ENCODE measurements at places on chromosomes 3 and 15.

- peak; percentile 40 for DNase-seq
These were observed 47.6 kb downstream of the TXNRD3 start for GRCh38 chr3:126607214-126607908.

- DNase-seq: no peak
These were observed 356.4 kb downstream of the MFSD1 start for GRCh38 chr3:159158213-159158612.

DNA sequence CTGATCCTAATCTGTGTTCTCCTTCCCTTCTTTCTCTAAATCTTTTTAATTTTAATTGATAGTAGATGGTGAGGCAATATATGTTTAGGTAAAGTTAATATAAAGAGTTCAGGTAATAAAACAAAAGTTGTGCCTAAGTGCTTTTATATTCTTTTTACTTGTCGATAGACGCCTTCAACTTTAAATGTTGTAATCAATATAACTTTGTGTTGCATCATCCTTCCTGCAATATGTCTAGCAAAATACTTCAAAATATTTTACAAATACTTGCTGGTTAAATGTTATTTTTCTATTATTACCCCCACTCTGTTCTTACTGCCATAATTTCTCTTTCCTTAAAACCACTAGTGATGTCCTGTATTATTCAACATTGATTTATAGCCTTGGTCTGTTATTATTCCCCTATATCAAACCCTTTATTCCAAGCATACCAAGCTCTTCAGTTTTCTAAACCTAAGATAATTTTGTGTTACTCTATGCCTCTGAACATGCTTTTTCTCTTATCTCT, 92.4 kb downstream of the NAALADL2 start:
- no peak for DNase-seq

DNA sequence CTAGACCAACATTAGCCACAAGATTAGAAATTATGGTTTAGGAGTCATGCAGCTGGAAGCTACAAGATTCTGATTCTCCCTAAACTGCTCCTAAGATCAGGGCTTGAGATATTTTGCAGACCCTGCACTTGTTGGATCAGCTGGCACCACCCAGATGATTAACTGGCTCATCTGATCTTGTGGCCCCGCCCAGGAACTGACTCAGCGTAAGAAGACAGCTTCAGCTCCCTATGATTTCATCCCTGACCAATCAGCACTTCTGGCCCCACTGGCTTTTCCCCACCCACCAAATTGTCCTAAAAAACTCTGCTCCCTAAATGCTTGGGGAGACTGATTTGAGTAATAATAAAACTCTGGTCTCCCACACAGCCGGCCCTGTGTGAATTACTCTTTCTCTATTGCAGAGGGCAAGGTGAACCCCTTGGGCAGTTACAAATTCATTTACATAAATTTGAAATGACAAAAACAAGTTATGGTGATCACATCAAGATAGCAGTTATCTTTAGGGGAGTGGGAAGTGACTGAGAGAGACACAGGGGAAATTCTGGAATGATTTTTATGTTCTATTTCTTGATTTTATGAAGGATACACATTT, 76.5 kb downstream of the CD200R1L start:
- DNase-seq: no peak

- peak; percentile 65 for DNase-seq
These were observed 10.0 kb downstream of the CMTM7 start for GRCh38 chr3:32401556-32402081.

DNA sequence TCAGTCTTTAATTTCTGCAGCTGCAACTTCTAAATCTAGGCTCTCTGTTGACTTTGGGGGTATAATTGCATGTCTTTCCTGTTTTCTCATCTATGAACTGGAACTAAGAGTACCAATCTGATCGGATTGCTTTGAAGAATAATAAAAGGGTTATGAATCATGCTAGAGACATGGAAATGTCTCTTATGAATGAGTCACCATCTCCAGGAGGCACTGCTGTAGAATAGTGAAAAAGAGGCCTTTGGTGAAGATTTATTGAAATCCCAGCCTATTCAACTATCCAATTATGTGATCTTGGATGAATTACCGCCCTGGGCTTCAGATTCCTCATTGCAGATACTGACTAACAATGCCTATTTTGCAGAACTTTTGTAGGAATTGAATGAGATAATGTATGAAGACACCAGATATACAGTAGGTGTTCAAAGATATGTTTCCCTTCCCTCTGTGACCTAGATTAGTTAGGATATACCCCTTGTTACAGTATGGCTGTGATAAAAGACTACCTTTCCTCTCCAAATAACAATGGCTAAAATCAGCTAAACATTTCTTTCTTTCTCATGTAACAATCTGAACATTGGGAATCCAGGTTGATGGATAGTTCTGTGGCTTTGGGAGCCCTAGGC, 11.5 kb upstream of the CMTM8 start:
- DNase-seq: no peak

DNA sequence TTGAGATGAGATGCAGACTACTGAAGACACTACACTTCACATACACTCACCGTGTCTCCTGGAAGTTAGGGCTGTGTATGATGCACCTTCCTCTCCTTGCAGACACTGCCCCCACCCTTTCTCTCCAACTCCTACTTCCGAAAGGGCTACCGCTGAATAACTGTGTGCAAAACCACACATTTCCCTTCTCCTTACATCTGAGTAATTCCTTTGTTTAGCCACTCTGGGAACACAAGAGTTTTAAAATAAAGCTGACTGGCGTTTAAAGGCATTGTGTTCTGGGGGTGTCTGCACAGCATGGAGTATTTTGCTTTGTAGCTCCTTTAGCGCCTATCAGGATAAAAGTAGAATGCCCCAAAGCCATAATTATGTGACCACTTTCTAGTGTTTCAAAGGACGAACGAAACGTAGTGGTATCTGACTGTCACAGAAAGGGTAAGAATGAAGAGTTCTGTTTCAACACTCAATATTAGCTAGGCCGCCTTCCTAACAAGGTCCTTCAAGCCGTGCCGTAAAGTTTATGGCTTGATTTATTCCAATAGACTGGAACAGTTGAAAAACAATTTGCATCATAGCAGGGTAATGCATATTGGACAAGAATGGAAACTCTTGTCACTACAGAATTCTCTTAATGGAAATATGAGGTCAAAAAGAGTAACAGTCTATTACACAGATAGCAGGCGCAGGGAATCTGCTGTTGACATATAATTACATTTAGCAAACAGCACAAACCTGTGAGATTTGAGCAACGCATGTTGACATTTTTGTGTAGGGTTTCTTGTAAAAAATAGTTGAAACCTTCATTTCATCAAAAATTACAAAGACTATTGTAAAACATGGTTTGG, 619.9 kb downstream of the FOXP1 start:
- DNase-seq: no peak

- no peak for DNase-seq
These were observed 148.8 kb upstream of the TRIM42 start for GRCh38 chr3:140529096-140529495.

DNA sequence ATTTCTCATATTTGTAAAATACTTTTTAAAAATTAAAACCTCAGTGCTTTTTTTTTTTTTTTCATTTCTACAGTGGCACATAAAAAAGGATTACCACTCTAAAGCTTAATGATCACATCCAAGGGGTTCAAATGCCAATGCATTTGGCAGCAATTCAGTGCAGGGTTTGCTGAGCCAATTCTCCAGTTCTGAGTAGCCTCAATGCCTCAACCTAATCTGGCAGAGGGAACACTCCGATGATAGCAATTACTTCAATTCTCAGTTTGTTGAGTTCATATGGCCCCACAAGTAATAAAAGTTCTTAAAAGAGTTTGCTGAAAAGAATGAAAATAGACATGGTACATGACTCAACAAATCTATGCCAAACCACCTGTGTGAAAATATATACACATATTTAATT, 79.3 kb upstream of the RBMS3 start:
- DNase-seq: no peak

GRCh38 chr3:52856666-52857065, 21.8 kb upstream of the MUSTN1 start:
- no peak for DNase-seq

DNA sequence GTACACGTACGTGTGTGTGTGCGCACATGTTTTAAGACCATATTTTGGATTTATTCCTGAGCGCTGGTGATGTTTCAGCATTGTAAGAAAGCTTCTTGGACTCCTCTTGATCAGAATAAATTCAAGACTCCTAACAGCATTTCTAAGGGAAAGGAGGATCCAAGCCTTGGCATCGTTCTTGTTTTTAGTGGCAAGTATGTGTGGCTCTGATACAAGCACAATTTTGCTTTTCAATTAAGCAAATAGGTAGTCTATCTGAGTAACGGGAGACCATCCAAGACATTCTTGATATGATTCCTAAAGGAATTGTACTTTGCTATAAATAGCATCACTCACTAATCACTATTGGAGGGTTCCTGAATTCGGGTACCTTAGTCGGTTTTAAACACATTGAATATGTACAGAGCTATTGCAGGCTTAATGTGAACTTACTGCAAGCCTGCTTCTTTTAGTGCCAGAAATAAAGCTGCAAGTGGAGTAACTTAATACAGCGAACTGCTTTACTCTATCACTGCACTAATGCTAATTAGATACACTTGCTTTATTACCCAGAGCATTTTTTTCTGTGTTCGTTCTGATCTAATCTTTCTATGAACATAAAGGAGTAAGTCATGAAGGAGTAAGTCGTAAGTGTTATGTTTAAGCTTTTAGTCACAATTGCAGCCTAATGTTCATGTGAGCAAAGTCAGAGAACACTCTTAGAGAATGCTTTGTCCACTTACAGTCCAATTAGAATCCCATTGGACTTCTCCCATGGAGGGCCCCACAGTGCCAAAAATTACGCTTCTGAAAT, 186.3 kb downstream of the MCTP2 start:
- no peak for DNase-seq

DNA sequence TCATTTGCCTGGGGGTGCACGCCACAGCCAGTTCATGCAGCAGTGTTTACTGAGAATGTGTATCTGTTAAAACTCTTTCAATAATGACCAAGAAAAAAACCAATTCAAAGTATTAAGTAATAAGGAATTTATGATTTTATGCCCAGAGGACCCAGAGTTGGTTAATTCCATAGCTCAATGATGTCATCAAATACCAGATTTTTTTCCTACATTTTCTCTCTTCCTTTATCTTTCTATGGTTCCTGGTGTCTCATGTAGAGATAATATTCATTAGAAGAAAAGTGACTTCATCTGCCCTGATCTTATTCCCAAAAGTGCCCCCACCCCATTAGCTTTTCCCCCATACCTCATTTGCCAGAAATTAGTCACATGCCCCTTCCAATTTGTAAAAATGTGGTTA, 44.6 kb upstream of the LMCD1 start:
- DNase-seq: no peak

DNA sequence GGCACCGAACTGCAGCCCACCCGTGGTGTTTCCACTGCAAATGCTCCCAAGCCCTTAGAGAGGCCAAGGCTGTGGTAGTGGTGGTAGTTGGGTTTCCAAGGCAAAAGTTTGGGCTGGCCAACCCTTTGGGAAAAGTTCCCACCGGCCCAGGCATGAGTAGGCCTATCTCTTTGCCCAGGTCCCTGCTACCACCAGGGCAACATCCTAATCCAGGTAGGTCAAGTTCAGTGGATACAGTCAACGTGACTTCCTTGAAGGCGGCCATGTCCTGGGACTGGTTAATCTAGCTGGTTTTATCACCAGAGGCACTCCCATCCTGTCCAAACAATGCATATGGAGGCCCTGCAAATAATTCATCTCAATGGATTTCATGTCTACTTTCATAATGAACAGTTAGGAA, 1.6 kb upstream of the ONECUT1 start:
- DNase-seq: no peak

- DNase-seq: no peak
These were observed 459.1 kb upstream of the BCHE start for GRCh38 chr3:166296179-166296783.

DNA sequence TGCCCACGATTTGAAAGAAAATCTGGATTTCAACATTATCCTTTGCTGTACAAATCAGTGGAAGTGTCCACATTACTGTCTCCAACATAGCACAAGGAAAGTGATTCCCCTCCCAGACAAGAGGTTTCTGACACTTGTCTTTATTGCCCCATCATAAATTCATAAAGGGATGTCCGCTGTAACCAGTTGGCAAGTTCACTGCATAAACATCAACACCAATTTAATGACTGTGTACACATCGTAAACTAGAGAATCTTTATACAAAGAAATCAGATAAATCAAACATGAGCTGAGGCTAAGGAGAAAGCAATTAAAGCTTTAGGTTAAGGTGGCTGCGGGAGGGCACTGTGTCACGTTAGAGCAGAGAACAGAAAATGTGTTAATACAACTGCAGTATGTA, 129.8 kb downstream of the MEIS2 start:
- no peak for DNase-seq

DNA sequence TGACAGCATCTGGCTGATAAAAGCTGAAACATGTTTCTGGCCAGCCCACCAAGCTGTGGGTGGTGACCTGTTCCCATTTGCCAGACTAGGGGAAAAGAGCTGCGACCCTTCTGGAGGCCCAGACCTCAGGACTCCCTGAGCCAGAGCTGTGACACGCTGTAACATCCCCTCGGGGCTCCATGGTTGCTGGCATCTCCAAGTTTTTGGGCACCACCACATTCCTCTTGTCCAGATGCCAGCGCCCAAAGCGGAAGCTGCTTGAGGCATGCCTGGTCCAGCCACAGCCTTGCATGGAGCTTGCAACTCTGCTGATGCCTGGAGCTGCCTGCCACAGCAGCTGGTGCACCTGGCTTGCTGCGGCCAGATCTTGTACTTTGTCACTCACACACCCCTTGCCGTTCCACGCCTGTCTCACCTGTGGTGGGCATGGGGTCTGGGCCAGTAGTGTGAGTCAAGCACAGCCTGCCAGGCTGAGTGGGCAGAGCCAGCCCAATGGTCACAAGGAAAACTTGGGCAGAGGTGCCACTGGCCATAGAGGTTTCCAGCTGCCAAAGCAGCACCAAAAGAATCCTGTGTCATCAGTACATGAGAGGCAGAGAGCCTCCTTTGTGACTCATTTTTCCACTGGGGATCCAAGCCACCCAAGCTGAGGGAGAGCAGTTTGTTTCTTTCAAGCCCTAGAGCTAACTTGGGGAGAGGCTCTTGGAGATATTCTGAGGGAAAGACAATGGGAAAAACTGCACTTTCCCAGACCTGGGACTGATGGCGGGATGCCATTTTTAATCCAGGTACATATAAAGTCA, 45.7 kb upstream of the PTX3 start:
- DNase-seq: no peak

DNA sequence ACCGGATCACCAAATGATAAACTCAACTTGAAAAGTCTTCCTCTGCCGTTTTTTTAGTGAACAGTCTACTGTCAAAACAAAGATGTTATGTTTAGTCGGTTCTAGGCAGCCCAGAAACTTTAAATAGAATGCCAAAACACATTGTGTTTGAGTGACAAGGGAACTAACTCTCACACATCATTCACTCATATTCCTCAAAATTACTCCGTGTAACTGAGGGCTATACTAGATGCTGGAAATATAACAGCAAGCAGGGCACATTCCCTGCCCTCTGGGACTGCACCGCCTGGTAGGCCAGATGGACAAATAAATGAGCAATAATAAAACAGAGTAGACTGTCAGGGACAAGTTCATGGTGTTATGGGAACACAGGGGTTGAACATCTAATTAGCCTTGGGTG, 251.4 kb downstream of the MAGI1 start:
- no peak for DNase-seq
